NCI-H2081 (cell line): ENCODE measurements at places on chromosomes 7 and 10.

GRCh38 chr7:79063019-79063698 lies 390.3 kb downstream of the MAGI2 start:
- DNase-seq: no peak

DNA sequence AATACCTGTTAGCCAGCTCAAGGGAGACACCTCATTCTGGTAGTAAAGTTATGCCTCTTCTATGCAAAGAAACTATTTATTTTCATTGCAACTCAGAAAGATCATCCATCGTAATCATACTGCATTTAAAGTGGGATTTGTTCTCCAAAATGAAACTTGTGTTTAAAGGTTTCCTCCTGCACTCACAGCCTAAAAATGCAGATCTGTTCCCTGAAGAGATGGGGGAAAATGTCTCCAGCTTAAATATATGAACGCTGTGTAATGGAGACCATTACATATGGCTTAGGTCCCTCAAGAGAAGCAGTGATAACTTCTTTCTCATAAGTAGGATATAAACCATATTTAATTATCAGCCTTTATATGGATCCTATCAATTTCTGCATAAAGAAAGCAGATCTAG lies 665.1 kb downstream of the KCNMA1 start:
- DNase-seq: no peak

- DNase-seq: no peak
These were observed 33.1 kb downstream of the SCRN1 start for GRCh38 chr7:29956487-29956836.

DNA sequence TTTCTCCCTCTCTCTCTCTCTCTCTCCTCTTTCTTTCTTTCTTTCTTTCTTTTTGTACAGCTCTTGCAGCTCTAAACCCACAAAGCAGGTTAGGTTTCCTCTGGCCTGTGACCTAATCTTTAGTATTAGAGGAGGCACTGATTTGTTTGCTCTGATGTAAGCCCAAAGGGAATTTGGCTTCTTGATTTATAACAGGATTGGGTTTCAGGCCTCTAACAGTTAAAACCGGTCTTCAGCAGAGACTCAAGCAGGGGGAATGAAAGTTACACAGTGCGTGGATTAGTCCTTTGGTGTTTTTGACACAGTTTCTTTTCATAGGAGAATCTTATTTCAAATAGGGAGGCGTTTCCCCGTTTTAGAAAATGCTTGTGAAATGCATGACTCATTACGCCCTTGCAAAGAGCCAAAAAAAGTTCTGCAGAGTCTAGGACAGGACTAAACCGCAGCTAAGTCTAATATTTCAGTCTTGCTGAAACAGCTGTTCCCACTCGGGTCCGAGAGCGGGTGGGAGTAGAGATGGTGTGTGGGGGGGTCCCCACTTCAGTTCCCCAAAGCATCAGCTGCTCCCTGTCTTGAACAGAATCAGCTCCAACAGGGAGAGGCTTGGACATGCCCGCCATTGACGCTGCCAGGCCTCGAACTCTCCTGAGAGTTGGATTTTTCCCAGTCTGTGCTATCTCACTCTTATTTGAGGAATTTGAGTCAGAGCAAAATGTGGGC lies 296.5 kb upstream of the PITRM1 start:
- no peak for DNase-seq

DNA sequence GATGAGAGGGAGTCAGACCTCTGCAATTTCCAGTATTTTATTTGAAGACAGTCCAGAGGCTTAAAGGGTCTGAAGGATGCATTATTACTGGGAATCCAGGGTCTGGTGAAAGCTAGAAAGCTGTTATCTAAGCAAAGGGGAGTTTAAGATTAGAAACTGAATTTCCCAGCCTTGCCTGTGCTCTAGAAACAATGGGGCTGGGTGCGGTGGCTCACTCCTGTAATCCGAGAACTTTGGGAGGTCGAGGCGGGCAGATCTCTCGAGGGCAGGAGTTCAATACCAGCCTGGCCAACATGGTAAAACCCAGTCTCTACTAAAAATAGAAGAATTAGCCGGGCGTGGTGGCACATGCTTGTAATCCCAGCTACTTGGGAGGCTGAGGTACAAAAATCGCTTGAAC lies 71.5 kb upstream of the ANLN start:
- DNase-seq: no peak

DNA sequence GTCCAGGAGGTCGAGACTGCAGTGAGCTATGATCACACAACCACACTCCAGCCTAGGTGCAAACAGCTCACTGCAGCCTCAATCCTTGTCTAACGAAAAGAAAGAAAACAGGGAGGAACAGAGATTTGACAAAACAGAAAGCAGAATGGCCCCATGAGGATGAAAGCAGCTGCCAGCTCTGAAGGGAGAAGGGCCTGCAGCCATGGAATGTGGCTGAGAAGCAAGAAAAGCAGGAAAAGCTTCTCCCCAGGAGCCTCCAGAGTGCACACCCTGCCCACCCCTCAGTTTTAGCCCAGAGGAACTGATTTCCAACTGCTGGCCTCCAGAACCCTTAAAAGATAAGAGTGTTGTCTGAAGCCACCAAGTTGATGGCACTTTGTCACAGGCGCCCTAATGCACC lies 13.0 kb downstream of the ESYT2 start:
- no peak for DNase-seq

GRCh38 chr7:6317797-6318438 lies 45.5 kb upstream of the CYTH3 start:
- DNase-seq: no peak

DNA sequence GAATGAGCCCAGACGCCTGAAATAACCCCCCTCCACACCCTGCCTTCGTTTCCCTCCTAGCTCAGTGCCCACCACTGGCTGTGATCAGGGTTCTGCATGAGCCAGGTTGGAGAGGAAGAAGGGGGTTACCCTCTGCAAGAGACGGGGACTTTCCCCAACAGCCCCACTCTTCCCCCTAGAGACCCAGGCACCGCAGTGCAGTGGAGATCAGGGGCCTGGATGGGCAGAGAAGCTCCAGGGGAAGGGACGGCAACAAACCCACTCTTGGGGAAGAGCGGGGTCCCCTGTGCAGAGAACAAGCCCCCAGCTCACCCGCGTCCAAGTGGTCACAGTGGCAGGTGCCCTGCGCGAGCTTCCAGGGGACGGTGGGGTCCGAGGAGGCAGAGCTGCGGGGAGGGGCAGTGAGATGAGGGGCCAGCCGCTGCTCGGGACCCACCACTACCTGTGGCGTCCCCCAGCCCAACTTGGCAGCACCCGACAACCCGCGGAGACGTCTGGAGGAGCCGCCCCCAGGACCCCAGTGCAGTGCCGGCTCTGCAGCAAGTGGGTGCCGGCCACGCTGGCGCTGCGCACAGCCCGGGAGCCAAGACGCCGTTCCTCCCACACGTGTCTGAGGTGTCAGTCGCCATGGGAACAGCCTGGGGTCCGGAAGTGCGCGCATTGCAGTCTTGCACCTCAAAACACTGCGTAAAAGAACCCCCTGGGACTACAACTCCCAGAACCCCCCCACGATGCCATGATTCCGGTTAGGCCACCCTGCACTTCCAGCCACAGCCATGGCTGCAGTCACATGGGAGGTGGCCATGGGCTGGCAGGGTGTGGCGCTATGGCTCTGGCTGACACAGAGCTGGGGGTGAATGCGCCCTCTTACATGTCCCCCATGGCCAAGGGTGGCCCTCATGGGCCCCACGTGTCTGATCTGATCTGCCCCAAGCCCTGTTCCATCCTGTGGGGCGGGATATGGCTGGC lies 45.8 kb upstream of the WIPI2 start:
- DNase-seq: no peak

DNA sequence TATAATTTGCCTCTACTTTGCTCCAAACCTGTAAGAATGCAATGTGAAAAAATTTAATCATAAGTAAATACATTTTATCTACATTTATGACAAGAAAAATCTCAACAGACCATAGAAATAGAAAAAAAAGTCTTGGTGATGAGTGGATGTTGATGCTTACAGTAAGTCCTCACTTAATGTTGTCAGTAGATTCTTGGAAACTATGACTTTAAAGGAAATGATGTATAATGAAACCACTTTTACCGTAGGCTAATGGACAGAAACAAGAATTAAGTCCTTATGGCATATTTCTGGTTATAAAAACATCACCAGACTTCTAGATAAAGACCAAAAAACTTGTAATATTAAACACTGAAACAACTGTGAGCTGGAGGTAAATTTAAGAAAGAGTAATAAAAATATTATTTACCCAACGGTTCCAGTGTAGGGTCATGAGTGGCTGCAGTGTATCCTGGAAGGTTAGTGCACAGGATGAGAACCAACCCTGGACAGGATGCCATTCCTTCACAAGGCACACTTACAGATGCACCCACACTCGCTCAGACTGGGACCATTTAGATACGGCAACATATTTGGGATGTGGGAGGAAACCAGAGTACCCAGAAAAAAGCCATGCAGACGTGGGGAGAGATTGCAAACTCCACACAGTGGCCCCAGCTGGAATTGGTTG lies 76.3 kb downstream of the GLCCI1 start:
- DNase-seq: no peak
